ENCODE measurements at places on chromosomes 3 and 15.

DNA sequence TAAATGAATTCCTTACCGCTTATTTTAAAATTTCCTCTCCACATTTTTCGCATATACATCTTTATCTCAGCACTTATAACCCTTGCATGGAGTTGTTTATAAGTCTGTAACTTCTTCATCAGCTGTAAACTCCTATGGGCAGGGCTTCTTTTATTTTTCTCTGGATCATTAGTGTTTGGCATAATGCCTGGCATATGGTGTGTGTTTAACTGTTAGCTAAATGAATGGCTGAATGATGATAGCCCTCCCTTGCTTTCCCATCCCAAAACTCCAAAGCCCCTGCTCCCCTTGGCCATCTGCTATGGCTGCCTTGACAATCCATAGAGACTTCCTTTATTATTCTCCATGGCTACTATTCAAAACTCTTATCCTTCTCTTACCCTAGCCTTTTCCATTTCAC lies 48.1 kb upstream of the SEMA6D start:
- DNase-seq = no peak

DNA sequence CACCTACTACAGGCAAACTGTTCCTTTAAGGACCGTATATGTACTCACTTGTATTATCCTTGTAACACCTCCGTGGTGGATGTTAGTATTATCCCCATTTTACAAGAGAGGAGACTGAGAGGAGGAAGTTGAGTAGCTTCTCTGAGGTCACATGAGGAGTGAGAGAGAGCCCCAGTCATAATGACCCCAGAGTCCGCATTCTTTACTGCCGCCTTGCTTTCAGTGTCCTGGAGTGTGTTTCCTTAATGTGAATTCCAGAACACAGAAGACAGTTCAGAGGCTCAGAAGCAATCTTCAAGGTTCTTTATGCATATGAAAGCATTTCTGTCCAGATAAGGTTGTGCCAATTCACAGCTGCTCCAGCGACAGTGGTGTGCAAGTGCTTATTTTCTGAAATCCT lies 199.2 kb downstream of the CACNA2D3 start:
- DNase-seq = no peak

DNA sequence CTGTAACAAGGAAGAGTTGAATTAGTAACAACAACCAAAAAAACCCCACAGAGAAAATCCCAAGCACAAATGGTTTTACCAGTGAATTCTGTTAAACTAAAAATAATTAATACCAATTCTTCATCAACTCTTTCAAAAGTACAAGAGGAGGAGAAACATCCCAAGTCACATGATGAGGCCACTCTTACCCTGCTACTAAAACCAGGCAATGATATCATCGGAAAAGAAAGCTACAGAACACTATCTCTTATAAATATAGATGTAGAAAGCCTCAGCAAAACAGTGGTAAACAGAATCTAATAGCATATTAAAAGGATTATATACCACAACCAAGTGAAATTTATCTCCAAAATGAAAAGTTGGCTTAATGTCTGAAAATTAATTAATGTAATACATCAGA lies 168.1 kb upstream of the SLCO3A1 start:
- DNase-seq = no peak

- DNase-seq = no peak
Observed at GRCh38 chr3:58116985-58117384, 93.8 kb downstream of the DNASE1L3 start.

GRCh38 chr3:27507111-27507510 lies 22.9 kb upstream of the SLC4A7 start:
- no peak for DNase-seq
